Right atrium auricular region (tissue), 2 donors: ENCODE measurements at places on chromosomes 4 and X.
A peak's percentile ranks its signal among the peaks of the same experiment; 100 is the strongest.

DNA sequence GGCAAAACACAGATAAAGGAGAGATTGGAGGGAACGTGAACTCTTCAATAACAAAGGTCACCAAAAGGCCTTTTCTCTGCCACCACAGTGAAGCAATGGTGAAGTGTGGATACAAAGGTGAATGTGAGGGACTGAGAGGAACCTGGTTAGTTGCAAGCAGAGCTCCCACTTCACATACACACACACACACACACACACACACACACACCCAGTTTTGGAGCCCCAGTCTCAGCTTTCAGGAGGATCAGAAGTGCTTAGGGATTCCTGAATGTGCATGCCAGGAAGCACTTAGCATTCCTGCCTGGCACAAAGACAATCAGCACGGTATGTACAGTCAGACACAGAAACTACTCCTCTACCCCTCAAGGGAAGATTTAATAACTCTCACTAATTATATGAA, 71.5 kb downstream of the ARHGEF9 start:
- no peaks in the 10 kb centered on the region for H3K4me1 ChIP-seq
- DNase-seq: no peak
- H3K27me3 ChIP-seq: no peaks in the 10 kb centered on the region
- no peaks in the 10 kb centered on the region for H3K36me3 ChIP-seq
- peak overlapping the region; percentile 19 for H3K27ac ChIP-seq

DNA sequence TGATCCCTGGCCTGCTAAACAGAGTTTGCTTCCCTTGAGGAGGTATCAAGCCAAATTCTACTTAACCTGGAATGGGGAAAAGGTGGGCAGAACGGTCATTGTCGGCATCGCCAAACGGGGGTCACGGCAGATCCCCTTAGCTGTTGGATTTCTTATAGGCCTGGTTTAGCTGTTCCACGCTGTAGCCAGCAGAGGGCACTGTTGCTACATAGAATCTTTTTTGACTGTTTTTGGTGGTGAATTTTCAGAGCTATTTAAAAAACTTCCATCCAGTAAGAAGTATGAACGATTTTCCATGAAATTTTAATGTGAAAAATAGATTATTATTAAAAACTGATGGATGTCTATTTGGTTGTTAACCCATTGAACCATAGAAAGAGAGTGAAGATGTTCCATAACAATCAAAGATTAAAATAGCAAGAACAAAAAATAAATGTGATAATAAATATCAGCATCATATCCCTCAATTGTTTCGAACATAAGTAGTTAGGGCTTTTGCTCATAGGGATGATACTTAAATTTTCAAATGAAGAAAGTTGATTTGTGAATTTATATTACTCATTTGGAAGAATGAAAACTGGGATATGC, 56.6 kb downstream of the LINC00632 start:
- no peak overlapping the region for H3K27ac ChIP-seq
- no peaks in the 10 kb centered on the region for H3K36me3 ChIP-seq
- no peaks in the 10 kb centered on the region for H3K4me1 ChIP-seq

GRCh38 chrX:10617999-10618351, 2.4 kb downstream of the MID1 start:
- H3K4me3 ChIP-seq: no peak overlapping the region
- no peak overlapping the region for H3K27ac ChIP-seq
- H3K4me1 ChIP-seq: no peaks in the 10 kb centered on the region
- no peak for DNase-seq
- no peaks in the 10 kb centered on the region for H3K36me3 ChIP-seq

DNA sequence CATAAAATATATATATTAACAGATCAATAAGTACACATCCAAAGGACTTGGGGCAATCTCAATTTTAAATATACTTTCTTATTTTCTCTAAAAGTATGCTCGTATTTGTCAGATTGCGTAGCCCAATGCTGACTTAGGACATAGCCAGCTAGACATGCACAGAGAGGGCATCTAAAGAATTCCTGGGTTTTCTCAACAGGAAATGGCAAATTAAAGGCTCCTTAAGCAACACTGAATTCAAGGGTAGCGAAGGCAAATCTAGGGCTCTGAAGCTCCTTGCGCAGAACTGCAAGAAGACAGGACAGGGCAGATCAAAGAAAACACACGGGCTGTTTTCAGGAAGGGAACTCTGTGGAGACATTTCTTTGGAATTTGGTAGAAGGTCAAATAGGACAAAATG, 94.6 kb upstream of the FTHL17 start:
- no peak overlapping the region for H3K27ac ChIP-seq
- no peaks in the 10 kb centered on the region for H3K36me3 ChIP-seq
- no peak for DNase-seq
- H3K4me1 ChIP-seq: no peaks in the 10 kb centered on the region

- H3K4me1 ChIP-seq: no peaks in the 10 kb centered on the region
- H3K4me3 ChIP-seq: no peak overlapping the region
- H3K27me3 ChIP-seq: no peaks in the 10 kb centered on the region
- no peak overlapping the region for H3K27ac ChIP-seq
- H3K36me3 ChIP-seq: no peaks in the 10 kb centered on the region
Observed at GRCh38 chrX:41542135-41542534, 95.0 kb downstream of the NYX start.

DNA sequence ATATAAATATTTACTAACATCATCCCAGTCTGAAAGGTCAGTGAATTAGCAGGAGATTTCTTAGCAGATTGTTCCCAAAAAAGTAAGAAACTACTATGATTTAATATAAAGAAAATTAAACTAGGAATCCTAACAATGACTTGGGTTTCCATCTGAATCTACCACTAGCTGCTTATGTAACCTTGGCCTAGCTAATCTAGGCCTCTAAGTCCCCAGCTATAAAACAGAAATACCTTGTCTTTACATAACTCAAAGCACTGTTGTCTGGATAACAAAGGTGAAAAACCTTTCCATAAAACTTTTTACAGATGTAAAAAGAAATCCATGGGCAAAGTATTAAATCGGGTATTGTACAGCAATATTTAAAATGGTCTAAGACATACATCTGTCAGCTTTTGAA, 3.0 kb downstream of the FBXL5 start:
- H3K4me3 ChIP-seq: no peak overlapping the region
- no peaks in the 10 kb centered on the region for H3K27me3 ChIP-seq

DNA sequence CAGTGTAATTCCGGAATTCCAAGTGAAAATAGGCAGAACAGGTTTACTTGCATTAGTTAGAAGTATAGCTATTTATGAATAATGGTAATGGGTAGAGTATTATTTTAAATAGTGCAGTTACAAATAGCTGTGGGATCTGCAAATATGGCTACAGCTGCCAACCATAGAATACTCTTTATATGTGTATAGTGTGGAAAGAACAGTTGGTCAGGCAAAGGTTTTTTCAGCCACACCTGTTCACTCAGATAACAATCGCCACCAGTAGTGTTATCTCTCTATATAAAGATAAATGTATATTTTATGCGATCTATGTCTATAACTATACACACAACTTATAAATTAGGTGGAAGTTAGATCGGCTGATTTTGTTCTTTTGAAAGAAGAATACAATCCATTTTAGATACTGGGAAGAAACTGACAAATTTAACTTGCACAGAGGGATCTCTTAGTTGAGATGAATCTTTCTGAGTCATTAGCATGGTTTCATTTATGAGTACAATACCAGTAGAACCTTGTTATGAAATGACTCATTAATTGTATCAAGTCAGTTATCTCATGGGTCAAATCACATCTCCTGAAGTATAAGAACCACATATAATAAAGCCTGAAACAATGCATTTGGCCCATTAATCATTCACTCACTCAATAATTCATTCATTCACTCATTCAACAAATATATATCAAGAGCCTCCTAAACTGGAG, 100.9 kb upstream of the NR3C2 start:
- H3K36me3 ChIP-seq: no peaks in the 10 kb centered on the region
- no peaks in the 10 kb centered on the region for H3K4me1 ChIP-seq
- no peak for DNase-seq
- H3K4me3 ChIP-seq: no peak overlapping the region
- no peaks in the 10 kb centered on the region for H3K27me3 ChIP-seq

DNA sequence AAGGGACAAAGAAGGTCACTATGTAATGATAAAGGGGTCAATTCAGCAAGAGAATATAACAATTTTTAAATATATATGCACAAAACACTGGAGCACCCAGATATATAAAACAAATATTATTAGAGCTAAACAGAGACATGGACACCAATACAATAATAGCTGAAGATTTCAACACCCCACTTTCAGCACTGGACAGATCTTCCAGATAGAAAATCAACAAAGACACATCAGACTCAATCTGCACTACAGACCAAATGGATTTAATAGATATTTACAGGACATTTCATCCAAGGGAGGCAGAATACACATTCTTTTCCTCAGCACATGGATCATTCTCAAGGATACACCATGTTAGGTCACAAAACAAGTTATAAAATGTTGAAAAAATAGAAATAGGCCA, 111.4 kb downstream of the SOX3 start:
- H3K4me1 ChIP-seq: no peaks in the 10 kb centered on the region
- H3K4me3 ChIP-seq: no peak overlapping the region
- no peak for DNase-seq
- no peaks in the 10 kb centered on the region for H3K36me3 ChIP-seq
- H3K27me3 ChIP-seq: no peaks in the 10 kb centered on the region

DNA sequence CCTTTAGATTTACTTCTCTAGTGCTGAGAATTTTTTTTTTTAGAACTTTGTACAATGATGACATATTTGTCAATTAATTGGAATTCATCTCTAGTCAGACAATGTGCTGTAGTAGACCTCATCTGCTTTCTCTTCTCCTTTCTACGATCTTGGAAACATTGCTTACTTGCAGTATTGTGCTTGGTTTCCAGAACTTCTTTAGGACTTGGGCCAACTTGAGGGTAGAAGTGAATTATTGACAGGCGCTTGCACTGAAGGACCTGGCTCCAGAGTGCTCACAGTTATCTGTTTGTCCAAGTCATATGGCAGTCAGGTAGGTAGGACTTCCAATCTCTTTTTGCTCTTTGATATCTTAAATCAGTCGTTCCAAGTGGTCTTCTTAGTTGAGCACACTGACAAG, 39.6 kb downstream of the FNIP2 start:
- H3K4me1 ChIP-seq: no peaks in the 10 kb centered on the region
- H3K27me3 ChIP-seq: no peaks in the 10 kb centered on the region
- H3K27ac ChIP-seq: peak overlapping the region; percentile 84
- no peak overlapping the region for H3K4me3 ChIP-seq

GRCh38 chr4:181216501-181216900, 1026.7 kb upstream of the TENM3 start:
- no peak overlapping the region for H3K4me3 ChIP-seq
- H3K27me3 ChIP-seq: no peaks in the 10 kb centered on the region
- no peaks in the 10 kb centered on the region for H3K4me1 ChIP-seq
- no peak overlapping the region for H3K27ac ChIP-seq

DNA sequence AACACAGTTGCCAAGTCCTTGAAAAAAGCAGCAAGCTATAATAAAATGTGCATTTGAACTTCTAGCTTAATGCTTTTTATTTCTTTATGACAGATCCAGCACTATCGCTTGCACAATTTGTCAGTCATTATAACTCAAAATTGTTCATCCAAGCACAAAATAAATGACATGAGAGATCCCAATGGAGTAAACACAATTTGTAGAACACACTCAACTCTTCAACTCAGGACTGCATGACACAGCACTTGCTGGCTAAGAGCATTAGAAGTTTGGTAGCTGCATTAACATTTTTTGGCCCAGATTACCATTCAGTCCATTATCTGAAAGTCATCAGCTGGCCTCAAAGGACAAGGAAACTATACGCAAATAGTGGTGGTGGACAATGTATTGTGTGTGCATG, 530.1 kb downstream of the INPP4B start:
- H3K27me3 ChIP-seq: no peaks in the 10 kb centered on the region
- H3K36me3 ChIP-seq: no peaks in the 10 kb centered on the region
- no peaks in the 10 kb centered on the region for H3K4me1 ChIP-seq
- no peak overlapping the region for H3K27ac ChIP-seq

- H3K4me1 ChIP-seq: no peaks in the 10 kb centered on the region
- no peak for DNase-seq
- no peak overlapping the region for H3K27ac ChIP-seq
- H3K4me3 ChIP-seq: no peak overlapping the region
- H3K36me3 ChIP-seq: no peaks in the 10 kb centered on the region
Observed at GRCh38 chrX:133285341-133285740, 67.2 kb upstream of the TFDP3 start.

- H3K27ac ChIP-seq: no peak overlapping the region
- H3K4me1 ChIP-seq: no peaks in the 10 kb centered on the region
- no peak for DNase-seq
- no peak overlapping the region for H3K4me3 ChIP-seq
- H3K36me3 ChIP-seq: no peaks in the 10 kb centered on the region
Observed at GRCh38 chr4:188778905-188779304, 639.7 kb downstream of the TRIML1 start.

DNA sequence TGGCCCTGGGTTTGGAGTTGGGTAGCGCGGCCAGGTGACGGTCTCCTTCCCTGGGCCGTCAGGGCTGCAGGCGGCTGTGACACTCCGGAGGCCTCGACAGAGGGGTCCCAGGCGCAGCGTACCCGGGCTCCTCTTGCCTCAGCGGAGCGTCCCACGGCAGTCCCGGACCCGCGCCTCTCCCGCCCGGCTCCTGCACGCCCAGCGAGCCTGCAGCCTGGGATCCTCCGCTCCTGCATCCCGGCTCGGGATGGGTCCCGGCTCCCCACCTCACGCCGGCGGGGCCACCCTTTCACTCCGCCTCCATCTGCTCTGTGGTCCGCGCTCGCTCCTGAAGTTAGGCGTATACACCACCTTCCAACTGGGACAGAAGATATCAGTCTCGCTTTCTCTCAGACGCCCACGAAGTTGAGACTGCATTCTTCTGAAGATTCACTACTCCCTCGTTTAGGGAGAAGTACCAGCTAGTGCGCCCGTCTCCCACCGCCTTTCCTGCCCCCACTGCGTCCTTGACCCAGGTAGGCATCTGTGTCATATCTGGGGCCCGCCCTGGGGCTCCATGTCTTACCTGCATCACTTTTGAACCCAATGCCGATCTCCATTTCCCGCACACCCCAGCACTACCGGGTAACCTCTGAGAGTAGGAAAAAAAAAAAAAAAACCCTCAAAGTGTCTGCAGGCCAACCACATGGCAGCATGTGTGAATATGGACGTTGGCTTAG, 32.3 kb upstream of the KDR start:
- H3K36me3 ChIP-seq: no peaks in the 10 kb centered on the region
- no peaks in the 10 kb centered on the region for H3K27me3 ChIP-seq
- no peaks in the 10 kb centered on the region for H3K4me1 ChIP-seq
- H3K4me3 ChIP-seq: no peak overlapping the region
- DNase-seq: no peak

- H3K27me3 ChIP-seq: no peaks in the 10 kb centered on the region
- no peak overlapping the region for H3K4me3 ChIP-seq
- H3K27ac ChIP-seq: no peak overlapping the region
- DNase-seq: no peak
- no peaks in the 10 kb centered on the region for H3K36me3 ChIP-seq
Observed at GRCh38 chr4:119858176-119858575, 208.5 kb downstream of the MAD2L1 start.

GRCh38 chrX:1909419-1910206, 294.8 kb downstream of the ASMT start:
- H3K27me3 ChIP-seq: no peaks in the 10 kb centered on the region
- no peak overlapping the region for H3K27ac ChIP-seq
- DNase-seq: no peak
- no peaks in the 10 kb centered on the region for H3K36me3 ChIP-seq
- H3K4me3 ChIP-seq: no peak overlapping the region

GRCh38 chr4:172157946-172158345, 344.7 kb downstream of the GALNTL6 start:
- H3K36me3 ChIP-seq: no peaks in the 10 kb centered on the region
- H3K27me3 ChIP-seq: no peaks in the 10 kb centered on the region
- H3K4me1 ChIP-seq: no peaks in the 10 kb centered on the region
